Stimulated activated CD4-positive, alpha-beta T cell treated with anti-CD3 and anti-CD28 coated beads, Interleukin-4, amount 100 ng/mL, for 48 hours (primary cell): ENCODE measurements at places on chromosomes 5 and 9.

- DNase-seq, result no peak
These were observed 266.1 kb downstream of the NDUFS4 start for GRCh38 chr5:53826504-53826903.

GRCh38 chr9:125372441-125373226 is 111.0 kb downstream of the GAPVD1 start:
- no peak for DNase-seq

DNA sequence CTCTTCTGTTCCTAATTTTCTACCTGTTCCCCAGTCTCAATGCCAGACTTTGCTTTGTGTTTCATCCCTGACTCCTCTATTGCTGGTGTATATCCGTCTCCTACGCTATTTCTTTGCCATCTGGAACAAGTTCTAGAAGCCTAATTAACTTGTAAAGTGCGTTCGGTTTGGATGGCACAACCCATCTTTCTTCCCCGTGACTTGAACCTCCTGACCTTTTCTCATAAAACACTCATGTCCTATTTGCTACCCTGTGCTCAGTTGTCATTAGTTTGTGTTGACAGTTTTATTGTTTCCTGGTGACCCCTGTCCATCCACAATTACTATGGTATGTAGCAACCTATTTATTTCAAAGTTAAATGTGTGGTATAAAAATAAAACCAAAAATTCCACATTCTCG is 323.5 kb downstream of the TLE4 start:
- no peak for DNase-seq

GRCh38 chr9:108469654-108470053 is 386.1 kb downstream of the ACTL7B start:
- no peak for DNase-seq

DNA sequence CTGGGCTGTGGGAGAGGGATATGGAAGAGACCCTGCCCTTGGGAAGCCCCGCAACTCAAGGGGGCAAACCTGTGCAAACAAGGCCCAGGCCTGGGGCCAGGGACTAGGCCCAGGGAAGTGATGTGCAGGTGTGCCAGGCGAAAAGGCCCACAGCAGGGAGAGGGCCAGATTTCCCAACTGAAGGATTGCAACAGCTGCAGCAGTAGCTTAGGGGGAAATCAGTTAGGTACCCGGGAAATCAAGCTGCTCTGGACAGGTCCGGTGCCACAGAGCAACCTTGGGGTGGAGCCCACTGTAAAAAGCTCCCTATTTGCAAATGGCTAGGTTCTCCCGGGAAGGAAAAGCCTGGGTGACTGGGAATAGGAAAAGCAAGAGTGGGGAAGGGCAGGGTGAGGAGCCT is 10.4 kb downstream of the GRIN1 start:
- no peak for DNase-seq

DNA sequence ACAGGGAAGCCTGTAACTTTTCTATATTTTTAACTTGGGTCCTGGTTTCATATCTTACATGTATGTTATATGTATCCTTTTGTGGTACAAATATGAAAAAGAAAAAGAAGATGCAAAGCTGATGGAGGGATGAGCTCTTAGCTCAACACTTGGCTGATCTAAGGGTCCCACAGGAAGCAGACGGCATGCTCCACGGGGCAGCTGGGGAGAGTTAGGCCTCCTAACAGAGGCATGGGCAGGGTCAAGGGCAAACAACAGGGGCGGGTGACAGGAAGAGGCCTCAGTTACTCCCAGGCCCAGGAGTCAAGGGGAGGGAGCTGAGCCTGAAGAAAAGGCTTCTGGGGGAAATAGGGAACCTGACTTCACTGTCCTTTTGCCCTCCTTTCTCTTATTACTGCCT is 287.2 kb downstream of the ZSWIM6 start:
- DNase-seq, result no peak

GRCh38 chr5:155455791-155456514 is 442.4 kb downstream of the KIF4B start:
- no peak for DNase-seq

GRCh38 chr9:91424403-91425176 is 958 bp upstream of the NFIL3 start:
- peak; percentile 59 for DNase-seq

- no peak for DNase-seq
These were observed 162.0 kb upstream of the SEMA6A start for GRCh38 chr5:116736671-116737070.

- no peak for DNase-seq
These were observed 104.8 kb upstream of the TBC1D2 start for GRCh38 chr9:98360176-98360708.

DNA sequence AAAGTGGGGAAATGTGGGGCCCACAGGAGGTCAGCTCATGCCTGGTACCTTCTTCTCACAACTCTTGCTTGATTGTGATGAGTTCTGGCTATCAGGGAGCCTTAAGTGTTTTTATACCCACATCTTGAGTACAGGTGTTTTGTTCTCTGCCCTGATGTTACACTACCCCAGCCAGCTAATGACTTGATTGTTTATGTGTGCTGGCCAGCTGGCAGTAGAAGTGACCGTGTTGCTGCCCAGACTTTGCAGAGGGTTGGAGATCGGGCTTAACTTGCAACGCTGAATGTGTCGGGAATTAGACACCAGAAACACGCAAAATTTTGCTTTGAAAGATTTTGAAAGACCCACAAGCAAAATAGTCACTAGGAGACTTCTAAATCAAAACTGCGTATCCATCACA is 16.9 kb upstream of the ZDHHC11B start:
- no peak for DNase-seq

DNA sequence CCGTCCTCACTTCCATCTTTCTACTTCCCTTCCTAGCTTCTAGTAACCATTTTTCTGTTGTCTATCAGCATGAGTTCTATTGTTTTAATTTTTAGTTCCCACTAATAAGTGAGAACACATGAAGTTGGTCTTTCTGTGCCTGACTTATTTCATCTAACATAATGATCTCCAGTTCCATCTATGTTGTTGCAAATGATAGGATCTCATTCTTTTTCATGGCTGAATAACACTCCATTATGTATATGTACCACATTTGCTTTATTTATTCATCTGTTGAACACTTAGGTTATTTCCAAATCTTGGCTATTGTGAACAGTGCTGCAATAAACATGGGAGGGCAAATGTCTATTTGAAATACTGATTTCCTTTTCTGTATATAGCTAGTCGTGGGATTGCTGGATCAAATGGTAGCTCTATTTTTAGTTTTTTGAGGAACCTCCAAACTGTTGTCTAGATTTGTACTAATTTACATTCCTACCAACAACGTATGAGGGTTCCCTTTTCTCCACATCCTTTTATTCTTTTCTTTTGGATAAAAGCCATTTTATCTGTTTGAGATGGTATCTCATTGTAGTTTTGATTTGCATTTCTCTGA is 50.3 kb downstream of the NSD1 start:
- no peak for DNase-seq

GRCh38 chr5:173973616-173973969 is 15.4 kb upstream of the C5orf47 start:
- no peak for DNase-seq

- no peak for DNase-seq
These were observed 67.5 kb downstream of the TLE1 start for GRCh38 chr9:81621785-81622259.

- no peak for DNase-seq
These were observed 48.8 kb downstream of the RAPGEF1 start for GRCh38 chr9:131690941-131691573.

DNA sequence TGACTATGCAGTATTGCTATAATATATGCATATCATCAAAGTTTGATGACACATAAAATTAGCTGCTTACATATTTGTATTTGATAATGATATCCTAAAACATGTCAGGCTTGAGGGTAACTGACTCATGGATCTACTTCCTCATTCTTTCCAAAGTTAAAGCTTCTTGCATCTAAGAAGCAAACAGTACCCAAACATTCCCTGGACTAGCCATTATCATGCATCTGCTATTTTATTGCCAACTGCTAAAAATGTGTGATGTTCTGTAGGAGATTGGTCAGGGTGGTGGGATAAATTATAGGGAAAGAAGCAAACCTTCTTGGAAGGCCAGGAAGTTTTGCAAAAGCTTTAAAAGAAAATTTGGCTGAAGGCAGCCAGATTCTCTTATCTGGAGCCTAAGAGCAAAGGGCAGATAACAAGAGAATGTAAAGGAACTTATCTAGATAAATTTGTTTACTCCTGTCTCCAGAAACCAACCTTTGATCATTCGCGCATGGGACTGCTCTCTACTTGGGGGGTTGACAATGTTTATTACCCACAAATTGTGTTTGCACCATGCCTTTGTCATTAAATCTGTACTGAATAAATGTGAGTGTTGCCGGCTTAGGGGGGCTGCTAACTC is 604.1 kb upstream of the TLE4 start:
- no peak for DNase-seq

DNA sequence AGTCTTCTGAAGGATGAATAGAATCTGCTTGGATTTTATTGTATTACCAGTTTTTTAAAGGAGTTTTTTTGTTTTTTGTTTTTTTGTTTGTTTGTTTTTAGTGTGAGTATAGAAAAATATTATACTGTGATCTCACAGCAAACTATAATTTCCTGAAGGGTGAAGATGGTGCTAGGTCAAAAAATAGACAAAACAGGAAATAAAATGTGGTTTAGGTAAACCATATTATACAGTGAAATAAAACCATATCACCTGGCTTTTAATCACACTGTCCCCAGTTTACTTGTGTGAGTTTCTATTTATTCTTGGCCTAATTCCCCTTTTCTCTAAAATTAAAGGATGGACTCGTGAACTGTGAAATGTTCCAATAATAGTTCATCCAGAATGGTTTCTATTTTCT is 841.3 kb upstream of the CTNND2 start:
- no peak for DNase-seq

GRCh38 chr5:61467766-61468482 is 135.9 kb downstream of the ZSWIM6 start:
- no peak for DNase-seq

DNA sequence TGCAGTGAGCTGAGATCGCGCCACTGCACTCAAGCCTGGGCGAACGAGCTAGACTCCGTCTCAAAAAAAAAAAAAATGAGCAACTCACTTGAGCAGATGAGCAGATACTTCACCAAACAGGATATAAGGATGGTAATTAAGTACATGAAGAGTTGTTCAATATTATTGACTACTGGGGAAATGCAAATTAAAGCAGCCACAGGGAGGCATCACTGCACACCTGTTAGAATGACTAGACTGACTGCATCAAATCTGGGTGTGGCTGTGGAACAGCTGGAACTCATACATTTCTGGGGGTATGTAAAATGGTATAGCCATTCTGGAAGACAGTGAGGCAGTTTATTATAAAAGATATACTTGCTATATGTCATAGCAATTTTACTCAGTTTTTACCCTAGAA is 93.0 kb downstream of the WNK2 start:
- no peak for DNase-seq

- DNase-seq, result no peak
These were observed 56.9 kb downstream of the KIF24 start for GRCh38 chr9:34272101-34272541.

DNA sequence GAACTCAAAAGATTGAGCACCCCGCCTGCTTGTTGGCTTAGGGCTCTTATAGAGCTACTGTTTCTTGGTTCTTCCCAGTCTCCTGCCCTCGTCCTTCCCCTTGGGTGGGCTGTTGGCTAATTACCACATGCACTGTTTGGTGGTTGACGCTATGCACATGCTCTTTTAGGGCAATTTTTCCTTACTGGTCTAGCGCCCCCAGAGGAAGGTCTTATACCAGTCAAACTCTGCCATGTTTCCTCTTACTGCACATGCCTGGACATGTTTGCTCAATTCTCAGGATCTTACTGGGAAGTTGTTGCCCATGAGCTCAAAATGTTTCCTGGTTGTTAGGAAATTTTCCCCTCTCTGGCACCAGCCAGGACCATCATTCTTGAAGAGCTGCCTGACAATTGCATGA is 101.9 kb downstream of the SLC28A3 start:
- no peak for DNase-seq

DNA sequence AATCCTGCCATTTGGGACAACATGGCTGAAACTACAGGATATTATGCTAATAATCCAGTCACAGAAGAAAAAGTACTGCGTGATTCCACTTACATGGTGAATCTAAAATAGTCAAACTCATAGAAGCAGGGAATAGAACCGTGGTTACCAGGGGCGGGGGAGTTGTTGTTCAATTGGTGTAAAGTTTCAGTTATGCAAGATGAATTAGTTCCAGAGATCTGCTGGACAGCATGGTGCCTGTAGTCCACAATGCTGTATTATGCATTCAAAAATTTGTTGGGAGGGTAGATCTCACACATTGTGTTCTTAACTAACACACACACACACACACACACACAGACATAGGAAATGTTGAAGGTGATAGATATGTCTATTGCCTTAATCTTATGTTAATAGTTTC is 480.5 kb downstream of the DMRT2 start:
- no peak for DNase-seq

DNA sequence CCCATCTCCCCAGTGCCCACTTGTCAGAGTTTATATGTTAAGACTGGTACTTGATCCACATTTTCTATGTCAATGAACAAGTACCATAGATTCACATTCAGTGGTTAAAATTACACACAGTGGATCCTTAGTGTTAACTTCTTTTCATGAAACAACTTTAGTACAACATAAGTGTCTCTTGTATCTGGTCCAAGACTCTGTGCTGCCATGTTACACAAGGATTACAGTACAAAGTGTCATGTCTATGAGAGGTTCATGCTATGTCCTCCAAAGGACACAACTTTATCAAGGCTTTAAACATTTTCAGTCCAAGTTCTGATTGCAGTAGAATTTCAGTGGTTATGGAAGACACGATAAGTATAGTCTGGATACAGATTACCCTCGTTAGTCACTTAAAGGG is 13.3 kb upstream of the VLDLR start:
- no peak for DNase-seq

GRCh38 chr5:68884883-68885282 is 208.9 kb upstream of the SLC30A5 start:
- no peak for DNase-seq

DNA sequence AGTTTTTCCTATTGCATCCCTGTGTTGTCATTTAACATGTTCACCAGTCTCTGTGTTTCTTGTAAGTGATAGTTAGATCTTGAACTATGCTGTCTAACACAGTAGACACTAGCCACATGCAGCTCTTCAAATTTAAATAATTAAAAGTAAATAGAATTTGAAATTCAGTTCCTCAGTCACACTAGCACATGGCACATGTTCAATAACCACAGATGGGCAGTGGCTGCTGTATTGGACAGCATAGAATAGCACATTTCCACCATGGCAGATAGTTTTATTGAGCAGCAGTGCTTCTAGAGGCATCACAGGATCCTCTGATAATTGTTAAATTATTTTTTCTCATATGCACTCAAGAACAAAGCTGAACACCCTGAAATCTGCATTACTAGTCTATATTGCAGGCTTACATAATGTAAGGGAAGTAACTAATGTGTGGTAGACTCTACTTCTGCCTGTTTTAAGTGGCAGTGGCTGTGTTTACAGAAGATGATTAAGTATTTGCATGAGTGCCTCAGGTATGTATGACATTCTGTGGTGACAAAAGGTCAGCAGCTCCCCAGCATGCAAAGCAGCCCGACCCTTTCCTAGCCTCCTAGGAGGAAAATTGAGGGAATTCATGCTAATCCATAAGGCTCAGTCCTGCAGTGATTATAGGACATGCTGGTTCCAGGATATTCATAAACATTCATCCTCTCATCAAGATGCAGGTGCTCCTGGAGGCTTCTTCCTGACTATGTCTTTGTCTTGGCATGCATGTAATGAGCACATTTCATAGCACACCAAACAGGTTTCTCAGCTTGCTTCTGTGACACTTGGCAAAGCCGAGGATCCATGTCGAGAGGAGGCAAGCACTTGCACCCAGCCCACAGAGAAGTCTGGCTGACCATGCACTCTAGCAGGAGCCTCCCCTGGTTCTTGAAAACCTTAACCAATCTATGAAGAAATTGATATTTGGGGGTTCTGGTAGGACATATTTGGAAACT is 45.5 kb downstream of the SH3RF2 start:
- DNase-seq, result no peak
